ENCODE measurements at places on chromosomes 7 and 10.

- DNase-seq, result no peak
Observed at GRCh38 chr10:130459011-130459410, 322.8 kb downstream of the GLRX3 start.

DNA sequence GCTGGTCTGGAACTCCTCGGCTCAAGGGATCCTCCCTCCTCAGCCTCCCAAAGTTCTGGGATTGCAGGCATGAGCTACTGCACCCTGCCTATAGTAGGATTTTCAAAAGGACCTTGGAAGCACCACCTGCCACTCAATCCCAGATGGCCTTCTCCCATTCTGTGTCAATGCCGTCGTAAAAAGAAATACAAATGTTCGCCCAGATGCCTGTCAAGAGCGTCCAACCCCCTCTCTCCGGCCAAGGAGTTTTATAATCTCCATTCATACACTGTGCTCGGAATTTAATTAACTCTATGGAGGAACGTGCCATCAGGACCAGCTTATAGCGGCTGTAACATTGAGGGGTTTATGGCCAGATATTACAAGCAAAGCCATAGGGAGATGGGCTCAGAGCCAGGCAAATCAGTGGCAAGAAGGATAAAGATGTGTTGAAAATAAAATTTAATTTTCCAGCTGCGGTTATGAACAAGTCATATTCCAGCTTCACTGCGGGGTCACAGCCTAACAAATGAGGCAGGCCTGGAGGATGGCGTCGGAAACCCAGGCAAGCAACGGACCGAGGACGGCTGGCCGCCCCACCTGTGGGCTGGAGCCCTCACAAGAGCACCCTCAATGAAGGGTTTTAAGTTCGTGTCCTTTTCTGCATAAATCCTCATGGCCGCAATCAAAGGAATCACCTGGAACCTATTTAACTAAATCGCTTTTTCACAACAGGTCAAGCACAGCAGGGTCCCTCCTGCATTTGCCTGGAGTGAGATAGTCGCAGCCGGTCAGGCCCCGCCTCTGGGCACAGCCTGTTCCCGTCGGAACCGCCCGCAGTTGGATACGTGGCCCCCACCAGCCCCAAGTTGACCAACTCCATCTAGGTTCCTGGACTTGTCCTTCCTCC lies 374.5 kb upstream of the FOXK1 start:
- DNase-seq, result no peak

- no peak for DNase-seq
Observed at GRCh38 chr10:13589316-13589715, 2.6 kb downstream of the PRPF18 start.

DNA sequence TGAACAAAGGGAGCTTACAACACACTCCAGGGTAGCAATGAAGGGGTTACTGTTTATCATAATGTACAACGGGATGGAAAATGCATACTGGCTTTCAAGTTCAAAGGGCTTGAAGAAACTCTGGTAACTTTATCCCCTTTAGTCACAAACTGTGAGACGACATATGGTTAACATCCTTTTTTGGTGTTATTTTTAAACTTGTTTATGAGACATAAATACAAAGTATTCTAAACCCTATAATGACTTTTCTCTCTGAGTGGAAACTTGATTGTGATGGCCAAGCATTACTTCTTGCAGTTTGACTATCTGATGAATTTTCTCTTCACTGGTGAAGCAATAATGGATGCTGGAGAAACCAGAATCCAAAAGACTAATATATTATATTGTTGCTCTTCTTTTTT lies 62.0 kb upstream of the SEMA3A start:
- DNase-seq, result no peak

DNA sequence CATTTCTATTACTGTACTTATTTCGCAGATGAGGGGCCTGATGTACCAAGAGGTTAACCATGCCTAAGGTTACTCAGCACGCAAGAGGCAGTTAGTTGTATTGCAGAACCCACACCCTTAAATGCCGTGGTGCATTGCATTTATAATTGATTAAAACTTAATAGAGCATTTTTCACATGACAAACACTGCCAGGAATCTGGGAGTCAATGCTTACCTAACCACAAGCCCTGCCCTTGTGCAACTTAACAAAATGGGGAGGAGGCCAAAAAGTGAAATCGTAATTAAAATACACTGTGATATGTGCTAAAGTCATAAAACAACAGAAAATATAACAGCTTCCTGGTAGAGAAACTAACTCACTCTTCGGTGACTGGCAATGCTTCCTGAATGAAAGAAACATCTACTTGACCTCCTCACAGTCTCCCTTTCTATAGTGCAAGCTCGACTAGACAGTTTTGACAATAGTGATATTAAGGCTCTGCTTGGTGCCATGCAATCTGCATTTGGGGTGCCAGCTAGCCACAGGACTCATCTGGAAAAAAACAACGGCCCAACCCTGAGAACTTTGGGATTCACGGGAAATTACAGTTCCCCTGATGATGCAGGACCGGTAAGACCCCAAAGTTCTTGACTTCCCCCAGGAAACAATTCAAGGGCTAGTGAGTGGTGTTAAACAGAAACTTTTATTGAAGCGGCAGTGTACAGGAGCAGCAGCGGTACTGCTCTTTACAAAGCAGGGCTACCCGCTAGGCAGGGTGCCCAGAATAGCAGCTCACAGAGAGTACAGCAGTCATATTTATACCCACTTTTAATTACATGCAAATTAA lies 612.4 kb downstream of the TNS3 start:
- DNase-seq, result no peak

All from SW 1271 (cell line).